ENCODE measurements at places on chromosomes 5 and 9. TPM values are rescaled to one million over a fixed set of nuclear protein-coding genes. Genes with fewer than 3 reads are reported as not detected.

LAMC3 gene
- total RNA-seq: 1.6 TPM

GRXCR2 gene
- total RNA-seq: not detected

CACFD1 gene
- total RNA-seq: 24.8 TPM

CFAP77 gene
- total RNA-seq: not detected

GNA14 gene
- 3.5 TPM for total RNA-seq

SKIC3 gene
- total RNA-seq: 12.7 TPM

GGTA1 gene
- total RNA-seq: 2.6 TPM

SLC36A3 gene
- not detected for total RNA-seq

GRCh38 chr5:153676406-153676805 is 185.9 kb downstream of the GRIA1 start:
- no peak for DNase-seq

GRCh38 chr5:126402621-126403555 is 20.3 kb upstream of the GRAMD2B start:
- DNase-seq: no peak

- DNase-seq: no peak
Observed at GRCh38 chr5:93592883-93593282, 9.9 kb downstream of the NR2F1 start.

- no peak for DNase-seq
Observed at GRCh38 chr5:144114571-144114970, 55.9 kb downstream of the YIPF5 start.

GRCh38 chr9:110812886-110813285 is 144.3 kb downstream of the MUSK start:
- no peak for DNase-seq

GRCh38 chr9:99299211-99300102 is 77.4 kb downstream of the SEC61B start:
- DNase-seq: no peak

- no peak for DNase-seq
Observed at GRCh38 chr5:94700592-94700991, 82.1 kb downstream of the SLF1 start.

DNA sequence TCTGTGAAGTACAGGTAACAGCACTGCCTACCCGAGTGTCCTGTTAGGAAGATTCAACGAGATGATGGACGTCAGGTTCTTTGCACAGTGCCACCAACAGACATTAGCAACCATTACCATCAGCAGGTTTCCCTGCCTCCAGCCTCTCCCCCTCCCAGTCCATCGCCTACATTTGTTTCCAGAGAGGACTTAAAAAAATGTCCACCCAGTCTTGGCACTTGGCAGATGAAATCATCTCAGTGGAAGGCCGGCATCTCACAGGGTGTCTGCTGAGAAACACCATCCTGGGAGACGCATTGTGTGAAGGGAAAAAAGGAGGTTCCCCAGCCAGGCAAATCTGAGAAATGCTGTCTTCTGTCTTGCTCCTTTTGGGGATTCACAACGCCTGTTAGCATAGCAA is 58.2 kb downstream of the CRB2 start:
- no peak for DNase-seq

DNA sequence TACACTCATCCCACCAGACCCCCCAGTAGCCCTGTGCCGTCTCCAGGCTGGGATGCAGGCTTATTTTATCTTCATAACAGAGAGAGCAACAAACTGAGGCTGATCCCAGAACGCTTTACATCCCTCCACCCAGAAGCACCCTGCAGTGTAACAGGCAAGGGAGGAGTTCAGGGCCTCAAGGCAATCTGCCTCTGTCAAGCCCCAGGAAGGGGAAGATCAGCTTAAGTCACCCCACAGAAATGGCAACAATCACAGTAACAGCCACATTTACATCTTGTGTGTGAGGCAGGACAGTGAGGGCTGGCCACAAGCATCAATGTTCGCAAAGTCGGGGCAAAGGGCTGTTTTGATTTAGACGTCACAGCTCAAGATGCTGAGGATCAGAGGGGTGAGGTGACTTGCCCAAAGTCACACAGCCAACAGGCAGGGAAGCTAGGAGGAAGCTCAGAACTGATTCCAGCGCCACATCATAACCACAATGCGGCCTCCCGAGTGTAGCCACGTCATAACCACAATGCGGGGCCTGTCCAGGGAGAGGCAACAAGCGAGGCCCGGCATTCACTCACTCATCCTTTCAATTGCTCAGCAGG is 14.4 kb downstream of the STK10 start:
- no peak for DNase-seq

GRCh38 chr5:126236994-126237393 is 186.2 kb upstream of the GRAMD2B start:
- DNase-seq: no peak

DNA sequence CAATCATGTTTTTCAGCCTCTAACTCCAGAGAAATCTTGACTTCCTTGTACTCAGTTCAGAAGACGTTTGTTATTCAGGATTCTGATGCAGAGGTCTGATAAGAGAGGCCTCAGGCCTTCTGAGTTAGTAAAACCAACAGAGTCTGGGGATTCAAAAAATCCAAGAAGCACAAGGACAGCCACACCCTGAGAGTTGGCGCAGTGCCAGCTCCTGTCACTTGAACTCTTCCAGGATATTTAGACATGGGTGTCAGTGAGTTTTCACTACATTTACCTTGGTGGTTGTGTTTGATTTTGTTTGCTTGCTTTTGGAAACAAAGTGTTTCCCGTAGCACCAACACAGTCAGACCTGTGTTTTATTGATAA is 41.6 kb upstream of the PDE8B start:
- no peak for DNase-seq

GRCh38 chr9:135608294-135608998 is 30.9 kb downstream of the GLT6D1 start:
- DNase-seq: no peak

- DNase-seq: no peak
Observed at GRCh38 chr9:101326501-101326900, 58.3 kb downstream of the BAAT start.

DNA sequence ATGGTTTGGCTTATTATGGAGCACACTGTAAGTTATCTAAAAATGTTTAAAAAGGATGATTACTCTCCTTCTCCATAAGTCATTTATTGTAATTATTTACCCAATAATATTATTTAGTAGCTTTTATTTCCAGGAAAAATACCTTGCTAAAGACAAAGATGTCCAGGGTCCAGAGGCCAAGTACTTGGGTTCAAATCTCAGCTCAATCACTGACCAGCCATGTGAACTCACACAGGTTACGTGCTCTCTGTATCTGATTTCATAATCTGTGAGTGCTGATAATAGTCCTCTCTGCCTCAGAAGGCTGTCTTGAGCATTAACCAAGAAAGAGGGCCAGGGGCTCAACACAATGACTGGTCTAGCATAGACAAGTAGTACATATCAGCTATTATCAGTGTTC is 27.0 kb downstream of the ALDH1A1 start:
- no peak for DNase-seq

- no peak for DNase-seq
Observed at GRCh38 chr9:70036641-70037040, 7.0 kb upstream of the MAMDC2 start.

- no peak for DNase-seq
Observed at GRCh38 chr9:92954049-92954861, 6.9 kb downstream of the FGD3 start.

- DNase-seq: no peak
Observed at GRCh38 chr5:81855591-81855990, 104.7 kb upstream of the SSBP2 start.

DNA sequence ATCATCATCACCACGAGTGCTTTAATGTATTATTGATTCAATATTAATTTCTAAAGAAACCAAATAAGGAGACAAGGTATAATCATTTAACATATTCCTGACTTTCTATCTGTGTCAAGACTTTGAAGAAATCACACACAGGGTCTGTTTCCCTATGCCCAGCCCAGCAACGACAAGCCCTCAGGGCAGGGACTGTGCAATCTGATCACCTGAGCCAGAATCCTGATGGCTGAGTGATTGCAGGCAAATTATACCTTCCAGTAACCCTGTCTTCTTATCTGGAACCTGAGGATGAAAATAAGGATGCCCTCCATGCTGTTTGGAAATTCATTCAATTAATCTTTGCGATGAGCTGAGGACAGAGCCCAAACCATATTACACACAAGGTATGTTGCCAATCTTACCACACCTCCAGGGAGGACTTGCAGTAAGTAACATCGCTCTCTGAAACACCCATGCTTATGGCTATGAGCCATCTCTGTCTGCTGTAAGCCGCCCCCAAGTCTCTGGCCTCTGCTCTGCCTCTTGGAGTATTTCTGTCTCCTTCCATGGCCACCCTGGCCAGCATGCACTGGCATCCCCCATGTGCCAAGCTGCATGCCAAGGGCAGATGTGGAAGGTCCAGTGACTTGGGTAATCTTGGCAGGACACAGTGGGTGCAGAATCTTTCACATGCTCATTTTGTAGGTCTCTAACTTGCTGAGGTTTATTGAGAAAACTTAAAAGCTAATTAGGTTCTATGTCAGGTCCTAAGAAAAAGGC is 10.6 kb downstream of the TAS2R1 start:
- DNase-seq: no peak

DNA sequence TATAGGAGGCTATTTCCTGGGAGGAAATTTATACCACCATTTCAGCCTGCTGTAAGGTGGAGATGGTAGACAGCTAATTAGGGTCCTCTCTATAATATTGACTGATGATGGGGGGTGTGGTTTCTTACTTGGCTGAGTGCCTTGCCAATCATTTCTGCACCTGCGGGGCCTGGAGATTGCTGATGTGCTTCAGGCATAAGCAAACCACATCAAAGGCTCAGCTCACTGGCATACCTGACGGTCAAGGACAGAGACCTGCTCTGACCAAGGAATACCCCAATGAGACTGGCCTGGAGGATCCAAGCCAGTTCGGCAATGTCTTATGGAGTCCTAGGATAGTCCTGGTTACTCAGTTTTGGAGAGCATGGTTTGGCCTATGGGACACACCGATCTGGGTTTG is 29.5 kb downstream of the ANKH start:
- DNase-seq: no peak
